ENCODE measurements at places on chromosomes 11 and 22.

- DNase-seq, result no peak
Observed at GRCh38 chr22:45008751-45009605, 827 bp downstream of the PHF21B start.

- peak; percentile 69 for DNase-seq
Observed at GRCh38 chr11:69101115-69101791, 52.5 kb downstream of the TPCN2 start.

DNA sequence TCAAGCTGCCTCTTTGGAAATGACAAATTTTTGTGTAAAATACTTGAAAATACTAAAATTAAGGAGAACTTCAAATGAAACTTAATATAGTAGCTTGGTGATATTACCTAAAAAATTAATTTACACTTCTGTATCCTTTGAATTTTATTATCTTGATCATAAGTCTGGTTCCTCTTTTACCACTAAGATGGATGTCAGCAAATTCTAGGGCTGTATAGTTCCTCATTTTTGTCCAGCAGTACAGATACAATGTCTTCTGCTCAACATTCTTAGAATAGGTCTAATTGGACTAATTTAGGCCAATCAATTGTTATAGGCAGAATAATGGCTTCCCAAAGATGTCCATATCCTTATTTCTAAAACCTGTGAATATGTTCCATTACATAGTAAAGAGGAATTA is 1298.0 kb upstream of the RAG2 start:
- DNase-seq, result no peak

- no peak for DNase-seq
Observed at GRCh38 chr11:66950112-66950535, 8.1 kb downstream of the PC start.

DNA sequence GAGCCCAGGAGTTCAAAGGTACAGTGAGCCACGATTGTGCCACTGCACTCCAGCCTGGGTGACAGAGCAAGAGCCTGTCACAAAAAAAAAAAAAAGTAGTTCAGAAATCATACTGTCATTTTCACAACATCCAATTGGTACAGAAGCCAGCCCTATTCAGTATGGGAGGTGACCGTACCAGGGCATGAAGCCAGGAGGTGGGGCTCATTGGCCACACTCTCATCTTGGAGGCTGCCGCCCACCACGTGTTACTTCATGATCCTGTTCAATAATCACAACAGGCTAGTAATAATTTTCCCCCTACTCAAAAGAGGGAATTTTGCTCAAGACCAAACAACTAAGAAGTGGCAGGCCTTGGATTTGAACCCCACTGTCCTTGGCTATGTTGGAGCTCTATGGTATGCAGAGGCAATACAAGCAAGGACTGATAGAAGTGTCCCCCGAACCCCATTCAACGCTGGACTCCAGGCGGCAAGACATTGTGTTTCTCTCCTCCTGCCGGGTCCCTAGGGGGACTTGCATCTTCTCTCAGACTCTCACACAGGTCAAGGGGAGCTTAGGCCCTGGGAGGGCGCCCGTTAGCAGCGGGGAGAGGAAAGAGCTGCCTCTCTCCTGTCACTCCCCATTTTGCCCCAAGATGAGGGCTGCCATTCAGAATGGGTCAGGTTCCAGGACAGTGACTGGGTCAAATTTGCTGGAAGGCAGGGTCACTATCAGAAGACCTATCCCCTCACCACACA is 40.2 kb upstream of the EMID1 start:
- no peak for DNase-seq

DNA sequence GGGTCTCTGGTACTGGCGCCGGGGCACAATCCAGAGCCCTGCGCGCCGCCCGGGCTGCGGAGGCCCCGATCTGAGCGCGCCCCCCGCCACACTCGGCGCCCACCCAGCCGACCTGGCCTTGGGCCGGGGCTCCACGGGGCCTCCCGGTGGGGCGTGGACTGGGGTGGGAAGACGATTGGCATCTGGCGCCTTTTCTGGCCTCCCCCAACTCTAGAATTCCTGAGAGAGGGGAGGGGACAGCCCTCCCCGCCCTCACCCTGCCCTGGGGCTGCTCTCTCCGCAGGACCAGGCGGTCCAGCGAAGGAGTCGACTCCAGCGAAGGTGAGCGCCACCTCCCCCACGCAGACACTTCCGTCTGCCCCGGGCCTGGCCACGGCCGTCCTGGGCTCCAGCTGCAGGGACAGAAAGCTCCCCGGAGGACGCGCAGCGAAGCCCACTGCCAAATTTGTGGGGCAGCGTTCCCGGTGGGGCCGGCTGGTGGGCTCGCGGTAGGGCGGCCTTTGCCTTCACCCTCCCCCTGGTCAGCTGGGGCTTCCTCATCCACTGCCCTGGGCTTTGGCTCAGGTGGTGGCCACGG is 593 bp downstream of the SSH3 start:
- no peak for DNase-seq

DNA sequence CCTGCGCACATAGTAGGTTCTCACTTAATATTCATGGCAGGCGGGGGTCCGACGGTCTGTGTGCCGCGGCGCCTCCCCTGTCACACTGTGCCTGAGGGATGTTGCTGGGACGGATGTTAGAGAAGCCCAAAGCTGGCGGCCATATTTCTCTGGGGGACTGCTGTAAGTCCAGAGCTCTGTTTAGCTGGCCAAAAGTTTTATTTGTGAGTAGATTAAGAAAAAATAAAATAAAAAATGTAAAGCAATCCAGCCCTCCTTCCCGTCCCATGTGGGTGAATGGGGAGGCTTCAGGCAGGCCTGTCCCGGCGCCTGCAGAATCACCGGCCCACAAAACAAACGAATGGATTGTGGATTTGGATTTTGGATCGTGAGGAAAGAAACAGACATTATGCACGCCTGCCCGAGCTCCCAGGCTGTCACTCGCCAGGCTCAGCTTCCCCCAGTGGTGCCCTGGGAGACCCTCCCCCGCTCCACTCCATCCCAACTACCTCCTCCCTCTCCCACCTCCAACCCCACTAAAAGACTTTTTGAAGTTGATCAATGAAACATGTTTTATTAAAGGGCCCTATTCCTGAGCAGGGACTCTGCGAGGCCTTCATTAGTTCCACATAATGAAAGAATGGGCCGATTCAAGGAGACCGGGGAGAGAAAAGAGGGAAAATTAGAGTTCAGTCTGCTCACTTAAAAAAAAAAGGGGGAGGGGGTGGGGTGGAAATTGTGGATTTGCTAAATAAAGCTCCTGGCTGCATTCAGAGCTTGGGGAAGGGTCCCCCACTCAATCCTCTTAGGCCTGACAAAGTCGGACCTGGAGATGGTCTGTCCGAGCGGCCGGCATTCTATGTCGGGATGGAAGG is 20.4 kb upstream of the SCUBE1 start:
- no peak for DNase-seq

DNA sequence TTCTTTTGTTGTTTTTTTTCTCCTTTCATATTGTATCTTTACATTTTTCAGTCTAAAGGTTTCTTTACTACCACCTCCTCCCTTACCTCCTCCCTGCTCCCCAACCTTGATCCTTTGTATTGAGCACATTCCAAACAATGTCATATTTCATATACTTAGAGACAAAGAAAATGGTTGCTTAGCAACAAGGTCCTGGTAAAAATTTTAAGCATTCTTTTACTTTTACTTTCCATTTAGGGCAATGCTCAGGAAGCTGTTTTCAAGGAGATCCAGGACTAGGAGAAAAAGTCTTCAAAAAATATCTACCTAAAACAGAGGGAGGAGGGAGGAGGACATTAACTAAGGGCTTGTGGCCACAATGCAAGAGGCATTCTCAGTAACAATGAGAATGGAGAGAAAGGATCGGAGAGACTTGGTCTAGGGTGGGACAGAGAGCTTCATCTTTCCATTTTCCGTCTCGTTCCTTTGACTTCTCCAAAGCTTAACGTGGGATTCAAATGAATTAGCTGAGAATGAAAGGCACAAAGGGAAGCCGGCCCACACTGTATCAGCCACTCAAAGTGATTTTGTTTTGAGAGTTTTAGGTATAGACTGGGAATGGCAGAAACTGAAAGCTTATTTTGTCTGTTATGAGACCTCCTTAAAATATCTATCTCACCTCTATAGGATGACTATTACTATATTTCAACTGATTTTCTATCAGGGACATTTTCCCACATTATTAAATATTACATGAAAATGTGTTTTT is 455.7 kb downstream of the RAB38 start:
- DNase-seq, result no peak

- no peak for DNase-seq
Observed at GRCh38 chr11:92246630-92247029, 22.0 kb downstream of the FAT3 start.

DNA sequence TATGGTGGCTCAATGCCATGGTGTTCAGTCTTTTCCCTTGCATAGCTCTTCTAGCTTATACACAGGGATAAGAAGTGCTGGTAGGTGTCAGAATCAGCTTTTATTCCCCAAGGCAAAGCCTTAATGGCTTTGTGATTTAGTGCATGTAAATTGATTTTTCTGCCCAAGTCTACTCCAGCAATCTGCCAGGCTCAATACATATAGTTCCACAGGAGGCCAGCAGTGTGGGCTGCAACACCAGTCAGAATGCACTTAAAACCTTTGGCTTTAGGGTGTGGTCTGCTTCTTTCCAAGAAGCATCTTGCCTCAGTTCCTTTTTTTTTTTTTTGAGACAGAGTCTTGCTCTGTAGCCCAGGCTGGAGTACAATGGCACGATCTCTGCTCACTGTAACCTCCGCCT is 14.5 kb upstream of the CAPRIN1 start:
- no peak for DNase-seq

- DNase-seq, result no peak
Observed at GRCh38 chr22:39958949-39959639, 1.1 kb upstream of the TMA7B start.

GRCh38 chr22:32775957-32776356 is 25.5 kb upstream of the TIMP3 start:
- no peak for DNase-seq

DNA sequence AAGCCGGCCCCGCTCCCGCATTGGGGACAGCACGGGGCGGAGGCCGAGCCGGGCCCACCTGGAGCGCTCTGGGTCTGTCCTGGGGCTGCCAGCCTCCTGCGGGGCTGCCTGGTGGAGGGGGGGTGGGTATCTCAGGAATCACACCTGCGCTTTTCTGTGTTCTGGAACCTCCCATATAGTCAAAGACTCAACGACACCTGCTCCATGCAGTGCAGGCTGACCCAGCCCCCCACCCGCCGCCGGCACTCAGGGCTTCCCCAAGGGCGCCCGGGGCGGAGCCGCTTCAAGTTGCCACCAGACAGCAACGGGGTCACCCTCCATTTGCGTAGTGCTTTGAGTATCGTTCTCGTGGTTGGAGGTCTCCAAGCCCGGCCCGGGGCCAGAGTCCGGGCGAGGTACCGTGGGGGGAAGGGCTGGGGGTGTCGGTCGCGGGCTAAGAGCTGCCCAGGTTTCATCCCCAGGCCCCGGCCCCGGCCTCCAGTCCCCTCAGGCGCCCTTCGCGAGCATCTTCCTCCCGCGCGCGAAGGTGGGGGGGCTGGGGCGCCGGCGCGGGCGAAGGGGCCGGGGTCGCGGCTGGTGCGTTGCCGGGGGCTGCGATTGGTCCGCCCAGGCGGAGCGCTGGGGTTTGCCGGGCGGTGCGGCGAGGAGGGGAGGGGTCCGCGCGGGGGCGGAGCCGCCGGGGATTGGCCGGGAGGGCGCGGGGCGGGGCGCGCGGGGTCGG is 6.6 kb downstream of the TSPAN4 start:
- DNase-seq, result no peak

DNA sequence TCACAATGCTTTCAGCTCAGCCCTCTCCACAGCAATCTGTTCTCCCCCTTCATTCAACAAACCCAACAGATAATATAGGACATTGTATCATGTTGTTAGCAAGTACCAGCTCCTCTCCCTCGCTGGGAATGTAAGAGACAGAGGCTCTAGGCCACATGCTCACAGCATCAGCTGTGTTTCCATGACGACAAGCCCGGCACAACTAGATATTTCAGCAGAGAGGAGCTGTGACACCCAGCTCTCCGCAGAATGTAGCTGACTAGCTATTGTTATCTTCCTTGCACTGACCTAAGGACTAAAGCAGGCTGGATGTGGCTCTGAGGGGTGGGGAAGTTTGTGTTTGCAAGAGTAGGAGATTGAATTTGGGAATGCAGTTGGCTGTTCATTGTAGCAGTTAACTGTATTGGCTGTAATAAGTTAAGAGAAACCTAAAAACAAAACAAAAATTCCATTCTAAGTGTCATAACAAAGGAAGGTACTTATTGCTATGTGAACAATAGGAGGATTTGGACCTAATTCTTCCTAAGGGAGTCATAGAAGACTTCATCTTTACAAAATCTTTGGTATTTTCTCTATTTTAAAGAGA is 28.0 kb upstream of the RRAS2 start:
- no peak for DNase-seq

- no peak for DNase-seq
Observed at GRCh38 chr22:47592791-47593190, 830.3 kb downstream of the TBC1D22A start.

- no peak for DNase-seq
Observed at GRCh38 chr11:92423115-92424034, 198.8 kb downstream of the FAT3 start.

DNA sequence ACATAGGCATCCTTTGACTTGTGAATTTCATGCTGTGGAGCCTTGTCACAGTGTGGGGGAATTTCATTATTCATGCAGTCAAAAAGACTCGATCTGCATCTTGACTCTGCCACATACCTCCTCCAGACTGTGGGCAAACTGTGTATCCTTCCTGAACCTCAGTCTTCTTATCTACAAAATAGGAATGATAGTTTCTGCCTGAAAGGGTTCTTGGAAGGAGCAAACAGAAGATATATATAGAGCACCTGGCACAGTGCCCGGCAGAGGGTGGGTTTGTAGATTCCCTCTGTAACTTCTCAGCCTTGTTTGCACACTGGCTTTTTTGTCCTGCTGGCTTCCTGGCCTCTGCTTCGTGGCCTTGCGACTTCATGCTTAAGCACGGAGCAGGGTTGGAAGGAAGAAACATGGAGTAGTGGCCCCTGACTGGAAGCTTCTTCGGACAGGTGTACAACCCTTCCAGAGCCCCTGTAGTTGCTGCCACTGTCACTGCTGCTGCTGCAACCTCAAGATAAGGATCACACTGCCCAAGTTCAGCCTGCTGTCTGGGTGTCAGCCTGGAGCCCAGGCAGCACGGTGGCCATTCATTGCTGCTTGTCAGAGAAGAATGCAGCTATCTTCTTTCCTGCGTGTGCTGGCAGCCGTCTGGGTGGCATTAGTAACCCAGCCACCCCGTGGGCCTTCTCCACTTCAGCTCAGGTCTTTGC is 106.4 kb downstream of the MICAL2 start:
- DNase-seq, result no peak

- peak; percentile 9 for DNase-seq
Observed at GRCh38 chr22:44567846-44568493, 69.9 kb upstream of the RTL6 start.

- DNase-seq, result no peak
Observed at GRCh38 chr11:116881143-116881542, 43.7 kb upstream of the APOA1 start.

GRCh38 chr11:84465040-84465439 is 1162.1 kb downstream of the DLG2 start:
- no peak for DNase-seq

- DNase-seq, result no peak
Observed at GRCh38 chr11:112617977-112618826, 343.0 kb upstream of the NCAM1 start.

- DNase-seq, result no peak
Observed at GRCh38 chr22:19114984-19115552, 7.1 kb downstream of the DGCR2 start.

- DNase-seq, result no peak
Observed at GRCh38 chr22:40975366-40975765, 24.2 kb downstream of the RBX1 start.
